ENCODE measurements at places on chromosomes 2 and 18. TPM values are rescaled to one million over a fixed set of nuclear protein-coding genes. Genes with fewer than 3 reads are reported as not detected.

SLC9A2 gene
- total RNA-seq: 3.1 TPM

RIT2 gene
- total RNA-seq: not detected

CRYBA2 gene
- not detected for total RNA-seq

BCL2 gene
- 0.73 TPM for total RNA-seq

KIF1A gene
- 0.62 TPM for total RNA-seq

UGT1A10 gene
- total RNA-seq: not detected

SPATA3 gene
- total RNA-seq: not detected

TEKT4 gene
- not detected for total RNA-seq

PREB gene
- 65.5 TPM for total RNA-seq

SNORC gene
- 8.1 TPM for total RNA-seq

TGFA gene
- 8.7 TPM for total RNA-seq

CNTNAP5 gene
- not detected for total RNA-seq

SLC40A1 gene
- total RNA-seq: 4.2 TPM

MATN3 gene
- total RNA-seq: 13.7 TPM

CABYR gene
- 12.5 TPM for total RNA-seq

HOXD4 gene
- total RNA-seq: 0.66 TPM

AGXT gene
- not detected for total RNA-seq

MAP3K19 gene
- total RNA-seq: not detected

EFEMP1 gene
- 40.9 TPM for total RNA-seq

CHRND gene
- not detected for total RNA-seq

PIEZO2 gene
- total RNA-seq: 0.64 TPM

GATA6 gene
- total RNA-seq: 2.9 TPM

CCBE1 gene
- total RNA-seq: 10.6 TPM

COL3A1 gene
- total RNA-seq: 0.16 TPM

HOXD9 gene
- 1.7 TPM for total RNA-seq

RMDN2 gene
- 4.6 TPM for total RNA-seq

ST8SIA3 gene
- not detected for total RNA-seq

TUBA3E gene
- not detected for total RNA-seq
